ENCODE measurements at places on chromosomes 3 and 15. TPM values are rescaled to one million over a fixed set of nuclear protein-coding genes. Genes with fewer than 3 reads are reported as not detected.
A peak's percentile ranks its signal among the peaks of the same experiment; 100 is the strongest.

Gene KNL1
- total RNA-seq: 4.1 TPM

Gene RLBP1
- not detected for total RNA-seq

GRCh38 chr15:90201944-90202375, 830 bp downstream of the SEMA4B start:
- peak; percentile 82 for DNase-seq
- H3K4me3 ChIP-seq: peak overlapping the region; percentile 87
- H3K36me3 ChIP-seq: peaks cover 41% of the 10 kb centered on the region
- H3K27ac ChIP-seq: peak overlapping the region; percentile 93

GRCh38 chr3:36652104-36652503, 112.2 kb downstream of the DCLK3 start:
- no peak overlapping the region for H3K27ac ChIP-seq
- H3K4me1 ChIP-seq: no peaks in the 10 kb centered on the region
- no peaks in the 10 kb centered on the region for H3K27me3 ChIP-seq
- H3K36me3 ChIP-seq: no peaks in the 10 kb centered on the region

DNA sequence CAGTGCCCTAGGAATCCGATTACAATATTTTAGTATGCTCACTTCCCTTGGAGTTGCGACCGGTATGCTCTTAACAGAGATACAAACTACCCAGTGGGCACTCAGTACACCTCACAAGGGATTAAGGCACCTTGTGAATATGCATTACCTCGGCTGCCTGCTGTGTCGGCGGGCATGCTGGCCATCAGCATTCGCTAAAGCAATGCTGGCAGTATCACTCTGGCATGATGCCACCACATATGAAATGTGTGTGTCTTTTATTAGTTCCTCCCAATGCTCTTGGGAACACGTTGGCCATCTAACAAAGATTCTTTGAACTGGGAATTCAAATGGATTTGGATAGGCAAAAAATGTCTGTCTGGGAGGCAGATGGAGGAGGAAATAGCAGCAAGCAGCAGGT, 67.4 kb upstream of the FOXB1 start:
- DNase-seq: no peak
- no peaks in the 10 kb centered on the region for H3K4me1 ChIP-seq
- peaks cover 29% of the 10 kb centered on the region for H3K27me3 ChIP-seq

DNA sequence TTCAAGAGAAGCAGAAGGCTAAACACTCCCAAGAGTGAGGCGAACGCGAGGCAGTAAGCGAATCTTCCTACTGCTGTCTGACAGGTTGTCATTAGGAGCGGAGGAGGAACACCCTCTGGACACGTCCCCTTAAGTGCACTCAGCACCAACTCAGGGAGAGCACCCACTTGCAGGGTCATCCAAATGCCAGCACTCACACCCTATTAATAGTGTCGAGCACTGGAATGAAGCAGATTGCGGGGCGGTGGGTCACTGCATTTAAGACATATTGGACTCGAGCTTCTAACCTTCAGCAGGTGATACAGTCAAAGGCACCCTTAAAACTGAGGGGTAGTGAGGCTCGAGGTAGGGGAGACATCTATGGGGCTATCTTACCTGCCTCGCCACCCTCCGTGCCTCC, 28.7 kb downstream of the SH3BP5 start:
- H3K4me3 ChIP-seq: no peak overlapping the region
- H3K27me3 ChIP-seq: no peaks in the 10 kb centered on the region
- H3K36me3 ChIP-seq: peaks cover 15% of the 10 kb centered on the region

GRCh38 chr3:158936530-158937113, 134.8 kb downstream of the MFSD1 start:
- no peaks in the 10 kb centered on the region for H3K36me3 ChIP-seq
- no peaks in the 10 kb centered on the region for H3K4me1 ChIP-seq
- no peak overlapping the region for H3K27ac ChIP-seq
- H3K4me3 ChIP-seq: no peak overlapping the region
- DNase-seq: no peak

DNA sequence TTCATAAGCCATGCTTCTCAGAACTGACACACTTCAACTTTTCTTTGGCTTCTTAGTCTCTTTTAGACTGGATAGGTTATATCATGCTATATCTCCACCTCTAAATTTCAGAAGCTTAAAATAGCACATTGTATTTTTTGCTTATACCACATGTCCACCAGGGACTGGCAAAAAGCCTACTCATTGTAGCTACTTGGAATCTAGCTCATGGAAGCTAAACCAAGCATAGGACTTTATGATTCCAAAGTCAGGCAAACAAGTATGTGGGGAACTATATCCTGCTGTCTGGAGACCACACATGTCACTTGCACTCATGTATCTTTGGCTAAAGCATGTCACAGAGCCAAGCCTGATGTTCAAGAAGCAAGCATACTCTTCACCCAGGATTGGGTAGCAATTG, 245.0 kb upstream of the RASGRP1 start:
- peaks cover 5% of the 10 kb centered on the region for H3K27me3 ChIP-seq
- H3K27ac ChIP-seq: no peak overlapping the region
- no peaks in the 10 kb centered on the region for H3K4me1 ChIP-seq
- no peak overlapping the region for H3K4me3 ChIP-seq
- H3K36me3 ChIP-seq: no peaks in the 10 kb centered on the region

DNA sequence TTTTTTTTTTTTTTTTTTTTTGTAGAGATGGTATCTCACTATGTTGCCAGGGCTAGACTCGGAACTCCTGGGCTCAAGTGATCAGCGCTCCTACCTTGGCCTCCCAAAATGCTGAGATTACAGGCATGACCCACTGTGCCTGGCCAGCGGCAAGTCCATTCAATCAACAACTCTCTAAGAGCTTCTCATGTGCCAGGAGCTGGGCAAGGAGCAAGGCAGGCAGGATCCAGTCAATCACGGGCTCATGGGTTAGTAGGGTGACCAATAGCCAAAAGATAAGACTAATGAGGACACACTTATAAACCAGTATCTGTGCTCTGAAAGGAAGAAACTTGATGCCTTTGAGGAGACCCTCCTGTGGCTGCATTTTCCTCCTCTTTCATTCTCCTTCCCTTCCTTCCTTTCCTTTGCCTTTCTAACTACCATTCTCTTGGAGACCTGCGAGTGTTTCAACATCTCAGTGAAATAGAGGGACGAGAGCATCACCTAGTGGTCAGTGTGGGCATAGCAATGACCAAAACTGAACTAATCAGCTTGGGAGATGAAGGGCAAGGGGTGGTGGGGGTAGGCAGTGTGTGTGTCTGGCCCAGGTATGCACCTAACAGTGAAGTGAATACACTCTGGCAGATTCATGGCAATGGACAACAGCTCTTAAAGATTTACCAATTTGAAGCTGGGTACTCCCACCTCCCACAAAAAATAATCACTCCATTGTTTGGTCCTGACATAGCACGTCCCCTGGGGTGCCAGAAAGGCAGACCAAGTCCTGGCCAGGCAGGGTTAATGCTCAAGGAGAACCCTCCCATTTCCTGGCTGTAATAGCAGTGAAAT, 6.3 kb downstream of the RPP25 start:
- DNase-seq: peak; percentile 79
- H3K36me3 ChIP-seq: no peaks in the 10 kb centered on the region
- H3K4me3 ChIP-seq: no peak overlapping the region
- H3K4me1 ChIP-seq: peaks cover 3% of the 10 kb centered on the region

Data from spleen (tissue), 13 donors.